ENCODE measurements at places on chromosomes 2 and 18. TPM values are rescaled to one million over a fixed set of nuclear protein-coding genes. Genes with fewer than 3 reads are reported as not detected.

GPR39 gene
- 0.42 TPM for total RNA-seq

KIF3C gene
- total RNA-seq: 29.7 TPM

FER1L5 gene
- 0.13 TPM for total RNA-seq

CLEC4F gene
- not detected for total RNA-seq

MAP3K19 gene
- total RNA-seq: not detected

LTBP1 gene
- 111 TPM for total RNA-seq

CGREF1 gene
- total RNA-seq: 1.2 TPM

STON1 gene
- total RNA-seq: 38.0 TPM

COL6A3 gene
- 143 TPM for total RNA-seq

- DNase-seq: no peak
Measured at GRCh38 chr2:136246086-136246669, 128.2 kb upstream of the CXCR4 start.

DNA sequence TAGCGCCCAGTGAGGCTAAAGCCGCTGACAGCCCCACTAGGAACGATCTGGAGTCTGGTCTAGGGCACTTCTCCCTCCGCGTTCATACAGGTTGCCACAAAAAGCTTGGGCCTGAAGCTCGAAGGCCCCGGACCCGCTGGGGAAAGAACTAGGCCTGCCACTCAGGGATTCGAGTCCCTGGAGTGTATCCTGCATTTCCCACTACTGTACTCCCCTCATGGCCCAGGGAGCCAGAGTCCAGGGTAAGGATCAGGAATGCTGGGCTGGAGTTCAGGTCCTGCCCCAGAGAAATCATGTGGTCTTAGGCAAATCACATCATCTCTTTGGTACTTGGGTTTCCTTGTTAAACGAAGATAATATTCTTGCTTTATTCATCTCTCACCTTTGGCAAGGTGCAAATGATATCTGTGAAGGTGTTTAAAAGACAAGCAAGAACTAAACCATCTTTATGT is 1.4 kb upstream of the ZFP36L2 start:
- no peak for DNase-seq

GRCh38 chr18:45626330-45627203 is 11.3 kb downstream of the SLC14A2 start:
- no peak for DNase-seq

DNA sequence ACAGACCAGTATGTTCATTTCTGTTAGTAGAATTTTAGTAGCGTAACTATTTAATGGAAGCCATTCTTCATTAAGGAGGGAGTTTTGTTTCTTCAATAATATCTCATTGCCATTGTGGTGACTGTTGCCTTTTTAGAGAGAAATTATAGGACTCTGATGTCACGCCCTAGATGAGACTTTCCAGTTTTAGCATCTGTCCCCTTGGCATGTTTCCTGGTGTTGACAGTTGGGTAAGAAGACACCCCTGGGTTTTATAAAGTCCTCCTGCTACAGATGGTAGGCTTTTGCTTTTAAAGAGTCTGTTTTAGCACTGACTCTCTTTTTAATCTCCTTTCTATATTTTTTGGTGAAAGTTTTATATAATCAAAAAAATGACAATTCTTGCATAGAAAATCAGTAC is 41.9 kb downstream of the KCNJ3 start:
- DNase-seq: no peak

DNA sequence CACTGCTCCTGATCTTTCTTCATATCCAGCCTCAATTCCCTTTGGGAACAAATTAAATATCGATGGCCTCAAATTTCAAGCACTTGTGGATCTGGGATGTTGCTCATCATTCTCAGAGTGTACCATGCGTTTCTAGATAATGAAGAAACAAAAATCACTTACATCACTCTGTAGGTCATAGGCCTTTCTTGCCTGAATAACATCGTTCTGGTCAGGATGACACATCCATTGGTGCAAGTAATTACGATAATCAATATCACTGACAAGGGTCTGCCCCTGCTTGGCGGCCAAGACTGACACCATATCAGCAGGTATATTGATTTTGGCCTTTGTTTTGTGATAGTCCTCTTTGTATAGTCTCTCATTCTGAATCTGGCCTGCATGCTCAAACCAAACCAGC is 157.3 kb downstream of the RIF1 start:
- DNase-seq: no peak

DNA sequence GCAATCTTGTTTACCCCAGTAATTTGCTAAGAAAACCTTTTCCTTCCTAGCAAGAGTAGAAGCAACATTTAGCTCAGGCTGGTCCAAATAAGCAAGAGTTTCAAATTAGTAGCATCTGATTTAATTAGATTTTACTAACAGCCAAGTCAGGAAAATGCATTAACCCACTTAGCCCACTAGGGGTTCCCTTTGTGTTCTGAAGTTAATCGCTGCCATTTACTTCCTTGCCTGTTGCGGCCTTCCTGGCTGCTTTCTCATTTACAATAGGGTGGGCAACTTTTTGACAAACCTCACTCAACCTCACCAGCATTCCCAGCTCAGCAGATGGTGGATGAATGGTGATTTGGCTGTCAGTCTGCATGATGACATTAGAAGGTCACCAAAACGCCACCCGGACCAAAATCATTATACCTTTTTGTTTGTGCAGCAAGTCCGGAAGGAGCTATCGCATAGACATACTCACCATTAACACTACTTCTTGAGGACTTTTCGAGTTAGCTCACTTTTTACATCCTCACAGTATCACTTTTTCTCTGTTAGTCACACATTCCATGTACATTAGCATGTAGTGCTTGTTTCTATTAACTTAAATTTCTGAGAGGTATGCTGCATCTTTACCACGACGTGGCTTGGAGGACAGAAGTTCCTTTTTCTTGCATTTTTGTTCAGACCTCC is 101.5 kb upstream of the SETBP1 start:
- DNase-seq: no peak

- no peak for DNase-seq
Measured at GRCh38 chr2:113072584-113072983, 4.8 kb downstream of the IL1F10 start.

DNA sequence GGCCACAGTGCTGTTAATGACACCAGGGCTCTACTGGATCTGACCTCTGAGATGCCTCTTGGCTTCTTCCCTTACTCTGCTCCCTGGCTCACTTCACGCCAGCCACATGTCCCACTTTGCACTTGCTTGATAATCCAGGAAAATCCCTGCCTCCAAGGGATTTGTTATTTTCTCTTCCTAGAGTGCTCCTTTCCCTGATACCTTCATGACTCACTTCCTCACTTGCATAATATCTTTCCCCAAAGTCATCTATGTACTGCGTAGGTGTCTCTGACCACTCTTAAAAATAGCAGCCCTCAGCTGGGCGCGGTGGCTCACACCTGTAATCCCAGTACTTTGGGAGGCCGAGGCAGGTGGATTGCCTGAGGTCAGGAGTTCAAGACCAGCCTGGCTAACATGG is 572.3 kb downstream of the PLCL1 start:
- no peak for DNase-seq

DNA sequence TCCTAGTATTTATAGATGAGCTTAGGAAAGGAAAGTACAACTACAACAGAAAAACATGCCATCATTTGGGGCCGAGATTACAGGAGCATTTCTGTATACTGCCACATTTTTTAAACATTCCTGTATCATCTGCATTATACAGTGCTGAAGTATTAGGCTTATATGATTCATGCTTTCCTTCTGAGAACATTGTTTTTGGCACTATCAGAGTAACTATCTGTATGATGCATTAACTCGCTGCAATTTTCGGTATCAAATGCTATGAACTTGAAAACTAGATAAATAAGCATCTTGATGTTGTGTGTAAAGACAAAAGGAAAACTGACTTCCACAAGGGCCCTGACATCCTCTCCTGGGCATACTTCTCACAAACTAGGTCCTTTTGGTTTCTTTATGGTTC is 102.0 kb downstream of the RIT2 start:
- no peak for DNase-seq

GRCh38 chr2:113768770-113769169 is 12.3 kb upstream of the SLC35F5 start:
- no peak for DNase-seq

GRCh38 chr2:135785032-135785431 is 43.4 kb downstream of the UBXN4 start:
- DNase-seq: no peak

DNA sequence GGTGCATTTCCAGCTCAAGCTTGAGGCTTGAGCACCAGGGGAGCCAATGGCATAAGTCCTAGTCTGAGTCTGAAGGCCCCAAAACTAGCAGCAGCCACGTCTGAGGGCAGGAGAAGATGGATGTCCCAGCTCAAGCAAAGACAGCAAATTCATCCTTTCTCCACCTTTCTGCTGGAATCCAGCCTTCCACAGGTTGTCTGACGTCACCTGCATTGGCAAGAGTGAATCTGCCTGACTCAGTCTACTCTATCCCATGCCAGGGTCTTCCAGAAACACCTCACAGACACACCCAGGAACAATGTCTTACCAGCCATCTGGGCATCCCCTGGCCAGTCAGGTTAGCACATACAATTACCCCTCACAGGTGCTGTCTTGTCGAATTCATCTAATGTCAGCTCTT is 76.2 kb upstream of the SOX11 start:
- no peak for DNase-seq

DNA sequence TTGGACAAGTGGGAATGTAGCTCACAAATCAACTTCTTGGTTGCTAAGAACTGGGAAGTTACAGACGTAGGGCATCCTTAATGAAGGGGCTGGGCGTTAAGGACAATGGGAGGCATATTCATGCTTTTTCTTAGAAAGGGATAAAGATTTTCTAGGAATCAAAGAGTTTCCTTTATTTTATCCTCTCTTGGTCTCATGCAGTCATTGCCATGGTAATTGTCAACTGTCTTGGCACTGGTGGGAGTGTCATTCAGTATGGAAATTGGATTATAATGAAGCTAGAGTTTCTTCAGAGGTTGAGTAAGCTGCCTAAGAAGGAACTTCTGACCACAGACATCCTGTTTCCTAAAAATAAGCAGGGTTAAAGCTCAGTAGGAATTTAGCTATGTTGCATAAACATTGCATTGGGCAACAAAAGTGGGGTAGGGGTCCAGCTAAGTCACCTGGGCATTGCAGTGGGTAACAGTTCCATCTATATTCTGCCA is 114.0 kb downstream of the LYPD6B start:
- DNase-seq: no peak

GRCh38 chr18:59238385-59238784 is 18.4 kb downstream of the GRP start:
- DNase-seq: no peak

GRCh38 chr18:49362431-49362830 is 98.0 kb downstream of the DYM start:
- DNase-seq: no peak

GRCh38 chr2:6164986-6165747 is 473.0 kb downstream of the SOX11 start:
- DNase-seq: no peak

DNA sequence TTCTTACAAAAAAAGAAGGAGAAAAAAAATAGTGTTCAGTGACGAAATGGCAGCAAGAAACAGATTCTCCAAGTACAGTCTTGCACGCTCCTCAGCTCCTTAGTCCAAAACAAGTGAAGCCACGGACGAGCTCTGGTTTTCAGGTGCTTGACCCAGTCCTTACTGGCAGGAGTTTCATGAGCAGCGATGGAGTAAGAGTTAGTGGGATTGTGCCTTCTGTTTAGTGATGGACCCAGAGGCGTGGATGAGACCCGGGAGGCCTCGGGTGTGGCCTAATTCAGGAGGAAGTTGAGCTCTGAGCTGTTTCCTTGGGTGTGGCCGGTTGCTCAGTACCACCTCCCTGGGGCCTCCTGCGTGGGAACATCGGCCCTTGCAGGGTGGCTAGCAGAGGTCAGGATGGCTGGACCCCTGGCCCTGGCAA is 52.0 kb downstream of the KIF5C start:
- DNase-seq: no peak

- DNase-seq: no peak
Measured at GRCh38 chr2:205656461-205656860, 25.8 kb upstream of the NRP2 start.

- no peak for DNase-seq
Measured at GRCh38 chr2:174442546-174443510, 44.0 kb downstream of the GPR155 start.

GRCh38 chr18:56739731-56740130 is 88.6 kb downstream of the WDR7 start:
- DNase-seq: no peak

- DNase-seq: peak; percentile 89
Measured at GRCh38 chr2:6773007-6773693, 92.6 kb downstream of the CMPK2 start.

- DNase-seq: no peak
Measured at GRCh38 chr18:44744161-44745121, 63.8 kb downstream of the SETBP1 start.

DNA sequence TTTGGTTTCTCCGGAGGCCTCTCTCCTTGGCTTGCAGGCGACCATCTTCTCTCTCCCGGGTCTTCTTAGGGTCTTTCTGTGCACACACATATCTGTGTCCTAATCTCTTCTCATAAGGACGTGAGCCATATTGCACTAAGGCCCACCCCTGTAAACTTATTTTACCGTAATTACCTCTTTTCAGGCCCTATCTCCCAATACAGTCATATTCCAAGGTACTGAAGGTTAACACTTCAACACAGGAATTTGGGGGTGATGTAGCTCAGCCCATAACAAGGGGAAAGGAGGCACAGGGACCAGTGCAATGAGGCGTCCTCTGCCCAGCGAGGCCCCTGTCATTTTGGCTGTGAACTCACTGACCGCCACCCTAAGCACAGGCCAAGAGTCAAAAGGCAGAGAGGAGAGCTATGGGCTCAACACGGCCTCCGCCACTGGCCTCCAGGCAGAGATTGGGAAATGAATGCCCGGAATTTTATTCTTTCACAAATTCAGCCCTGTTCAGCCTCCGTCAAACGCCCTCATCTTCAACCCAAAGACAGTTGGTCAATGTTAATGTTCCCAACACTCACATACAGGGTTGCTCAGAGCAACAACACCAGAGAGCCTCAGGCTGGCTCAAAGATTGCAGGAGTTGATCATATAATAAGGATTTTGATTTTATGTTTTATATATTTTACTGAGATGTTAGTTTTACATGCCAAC is 15.9 kb upstream of the NMUR1 start:
- DNase-seq: no peak

- no peak for DNase-seq
Measured at GRCh38 chr2:18598848-18599484, 9.6 kb upstream of the NT5C1B start.

DNA sequence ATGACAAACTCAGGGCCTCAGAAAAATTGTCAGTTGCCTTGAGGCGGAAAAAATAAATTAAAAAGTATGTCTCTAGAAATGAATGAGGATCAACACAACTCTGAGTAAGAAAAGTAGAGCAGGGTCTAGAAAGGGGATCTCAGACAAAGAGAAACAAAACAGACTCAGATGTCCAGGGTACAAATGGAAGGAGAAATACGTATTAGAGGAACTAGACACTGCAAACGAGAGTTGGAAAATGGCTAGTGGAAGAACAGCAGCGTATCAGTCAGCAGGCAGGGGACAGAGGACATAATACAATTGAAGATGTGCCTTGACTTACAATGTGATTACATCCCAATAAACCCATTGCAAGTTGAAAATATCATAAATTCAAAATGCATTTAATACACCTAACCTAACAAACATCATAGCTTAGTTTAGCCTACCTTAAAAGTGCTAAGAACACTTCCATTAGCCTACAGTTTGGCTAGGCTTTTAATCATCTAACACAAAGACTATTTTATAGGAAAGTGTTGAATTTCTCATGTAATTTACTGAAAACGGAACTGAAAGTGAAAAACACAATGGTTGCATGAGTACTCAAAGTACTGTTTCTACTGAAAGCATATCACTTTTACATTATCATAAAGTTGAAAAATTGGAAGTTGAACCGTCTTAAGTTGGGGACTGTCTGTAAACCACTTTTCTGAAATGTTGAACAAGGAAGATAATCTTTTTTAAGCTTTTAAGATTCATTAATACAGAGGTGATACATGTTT is 182.8 kb downstream of the NBAS start:
- DNase-seq: no peak
